AG10803 (cell line): ENCODE measurements at places on chromosomes 7 and 10.

DNA sequence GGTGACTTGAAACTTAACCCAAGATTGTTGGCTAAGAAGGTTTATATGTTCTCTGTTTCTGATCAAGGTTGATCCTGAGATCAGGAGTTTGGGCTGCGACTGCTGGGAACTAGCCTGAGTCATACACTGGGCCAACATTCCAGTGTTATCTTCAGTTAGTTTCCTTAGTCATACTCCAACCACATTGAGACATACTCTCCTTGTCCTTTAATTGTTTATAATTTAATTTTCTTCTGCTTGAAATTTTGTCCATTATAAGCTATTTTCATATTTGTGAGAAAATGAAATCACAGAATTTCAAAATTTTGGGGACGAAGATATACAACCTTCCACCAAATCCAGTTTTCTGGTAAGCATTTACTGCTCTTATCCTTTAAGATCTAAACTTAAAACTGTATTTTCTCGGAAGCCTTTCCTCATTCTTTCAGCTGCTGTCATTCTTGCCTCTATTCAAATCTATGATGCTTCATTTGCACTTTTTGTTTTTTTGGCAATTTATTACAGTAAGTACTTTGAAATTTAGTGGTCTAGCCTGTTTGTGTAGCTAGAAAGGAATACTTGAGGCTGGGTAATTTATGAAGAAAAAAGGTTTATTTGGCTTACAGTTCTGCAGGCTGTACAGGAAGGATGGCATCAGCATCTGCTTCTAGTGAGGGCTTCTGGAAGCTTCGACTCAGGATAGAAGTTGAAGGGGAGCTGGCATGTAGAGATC lies 63.4 kb upstream of the POT1 start:
- DNase-seq = peak; percentile 60

GRCh38 chr7:156651474-156651873 lies 10.9 kb downstream of the RNF32 start:
- peak; percentile 35 for DNase-seq

GRCh38 chr10:27253576-27253975 lies 13.0 kb upstream of the ACBD5 start:
- no peak for DNase-seq

- DNase-seq = peak; percentile 88
Measured at GRCh38 chr10:60414877-60415585, 25.4 kb upstream of the ANK3 start.

DNA sequence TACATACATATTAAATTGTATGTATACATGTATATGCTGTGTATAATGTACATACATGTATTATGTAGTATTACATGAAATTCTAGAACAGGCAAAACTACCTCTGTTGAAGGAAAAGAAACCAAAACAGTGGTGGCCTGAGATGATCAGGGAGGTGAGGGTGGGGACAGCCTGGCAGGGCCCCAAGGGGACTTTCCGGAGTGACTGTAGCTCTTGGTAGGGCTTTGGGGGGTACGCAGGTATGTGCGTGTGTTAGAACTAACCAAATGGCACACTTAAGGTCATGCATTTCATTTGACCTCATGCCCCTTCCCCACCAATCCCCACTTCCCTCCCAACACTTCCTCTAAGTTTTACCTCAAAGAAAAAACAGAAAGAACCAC lies 31.3 kb downstream of the CTBP2 start:
- no peak for DNase-seq

GRCh38 chr7:108454674-108455550 lies 1.3 kb downstream of the NRCAM start:
- DNase-seq = no peak

DNA sequence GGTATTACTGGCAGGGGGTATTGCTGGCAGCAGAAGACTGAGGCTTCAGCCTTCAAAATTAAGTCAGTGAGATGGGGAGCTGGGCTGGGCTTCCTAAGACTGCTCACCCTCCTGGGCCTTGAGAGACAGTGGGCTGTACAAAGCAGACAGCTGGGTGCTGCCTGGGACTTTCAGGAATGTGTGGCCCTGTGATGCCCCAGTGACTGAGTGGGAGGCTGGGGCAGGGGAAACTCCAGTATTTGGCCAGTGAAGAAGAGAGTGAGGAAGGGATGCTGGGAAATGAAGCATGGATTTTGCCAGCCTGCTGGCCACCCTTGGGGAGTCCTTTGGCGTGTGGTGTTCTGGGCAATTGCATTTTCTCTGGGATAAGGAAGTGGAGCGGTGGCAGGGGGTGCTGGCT lies 442 bp downstream of the ANKRD2 start:
- peak; percentile 12 for DNase-seq

DNA sequence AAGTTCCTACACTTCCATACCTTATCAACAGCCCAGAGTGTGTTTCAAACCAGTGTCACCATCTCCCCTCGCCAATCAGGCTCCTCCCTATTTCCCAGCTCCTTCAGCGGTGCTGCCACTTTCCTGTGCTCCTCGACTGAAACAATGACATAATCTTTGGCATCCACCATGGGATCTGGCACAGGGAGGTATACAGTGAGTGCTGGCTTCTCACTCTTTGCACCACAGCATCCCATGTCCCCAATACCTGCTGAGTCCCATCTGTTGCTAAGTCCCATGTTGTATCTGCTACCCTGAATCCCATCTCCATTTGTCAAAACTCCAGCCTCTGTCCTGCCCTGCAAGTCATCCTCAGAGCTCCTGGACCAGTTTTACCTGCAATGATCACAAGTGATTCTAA lies 15.4 kb downstream of the PAXIP1 start:
- no peak for DNase-seq

- DNase-seq = no peak
Measured at GRCh38 chr10:113503930-113504329, 48.9 kb upstream of the HABP2 start.

DNA sequence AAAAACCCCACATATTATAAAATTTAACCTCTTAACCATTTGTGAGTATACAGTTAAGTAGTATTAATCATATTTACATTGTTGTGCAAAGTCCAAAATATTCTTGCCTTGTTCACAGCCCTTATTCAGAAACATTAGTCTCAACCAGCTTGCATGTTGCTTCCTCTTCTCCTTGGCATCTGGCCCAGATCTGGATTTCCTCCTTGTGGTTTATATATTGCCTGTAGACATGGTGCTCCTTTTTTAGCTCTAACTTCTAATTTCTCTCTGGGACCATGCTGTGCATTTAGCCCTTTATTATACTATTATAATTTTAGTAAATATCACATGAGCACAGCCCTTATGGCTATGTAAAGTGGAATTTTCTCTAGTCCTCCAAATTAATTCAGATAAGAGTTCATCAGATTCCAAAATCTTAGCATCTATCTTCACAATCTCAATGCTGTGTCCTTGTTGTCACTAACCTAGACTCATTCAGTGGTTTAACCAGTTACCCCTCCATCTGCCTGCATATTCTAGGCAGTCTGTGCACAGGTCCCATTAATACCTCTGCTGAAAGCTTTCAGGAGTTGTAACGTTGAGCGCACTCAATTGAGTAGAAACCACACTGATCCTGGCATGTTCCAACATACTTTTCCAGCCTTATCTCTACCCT lies 7.9 kb downstream of the CPED1 start:
- DNase-seq = peak; percentile 89

GRCh38 chr10:96287392-96288105 lies 16.2 kb upstream of the BLNK start:
- DNase-seq = peak; percentile 17

- no peak for DNase-seq
Measured at GRCh38 chr10:50470345-50470744, 153.4 kb downstream of the SGMS1 start.

DNA sequence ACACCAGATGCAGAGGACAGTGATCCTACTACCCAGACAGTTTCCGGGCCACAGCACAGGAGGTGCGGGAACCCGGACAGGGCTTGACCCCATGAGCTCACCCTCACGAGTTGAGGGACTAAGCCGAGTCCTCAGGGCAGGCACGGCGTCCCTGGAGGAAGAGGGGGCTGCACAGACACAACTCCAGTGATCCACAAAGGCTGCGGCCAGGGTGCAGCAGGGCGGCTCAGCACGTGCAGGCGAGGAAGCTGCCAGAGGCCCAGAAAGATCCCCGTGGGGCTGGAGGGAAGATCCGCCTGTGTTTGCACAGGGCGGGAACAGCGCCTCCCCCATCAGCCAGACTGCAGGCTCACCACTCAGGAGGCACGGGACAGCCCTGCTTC lies 45.9 kb upstream of the TMEM72 start:
- DNase-seq = no peak
